ENCODE measurements at places on chromosomes 4 and X. TPM values are rescaled to one million over a fixed set of nuclear protein-coding genes. Genes with fewer than 3 reads are reported as not detected.

The AKAP14 gene
- total RNA-seq = not detected

The ADGRL3 gene
- 68.3 TPM for total RNA-seq

The ARHGAP36 gene
- not detected for total RNA-seq

The ABLIM2 gene
- 2.7 TPM for total RNA-seq

GRCh38 chrX:106898462-106898861, 4.7 kb downstream of the RIPPLY1 start:
- no peak overlapping the region for H3K4me3 ChIP-seq
- H3K4me1 ChIP-seq = peaks cover 4% of the 10 kb centered on the region
- H3K27me3 ChIP-seq = peaks cover 6% of the 10 kb centered on the region
- H3K27ac ChIP-seq = no peak overlapping the region

- no peak for DNase-seq
- H3K4me1 ChIP-seq = peaks cover 2% of the 10 kb centered on the region
- peaks cover 24% of the 10 kb centered on the region for H3K36me3 ChIP-seq
- H3K27ac ChIP-seq = no peak overlapping the region
- no peak overlapping the region for H3K4me3 ChIP-seq
Measured at GRCh38 chr4:67723949-67724348, 23.0 kb upstream of the UBA6 start.

GRCh38 chr4:84279678-84280077, 219.4 kb downstream of the NKX6-1 start:
- H3K4me3 ChIP-seq = no peak overlapping the region
- no peaks in the 10 kb centered on the region for H3K36me3 ChIP-seq
- no peak for DNase-seq
- H3K4me1 ChIP-seq = no peaks in the 10 kb centered on the region
- H3K27me3 ChIP-seq = no peaks in the 10 kb centered on the region
- no peak overlapping the region for H3K27ac ChIP-seq

DNA sequence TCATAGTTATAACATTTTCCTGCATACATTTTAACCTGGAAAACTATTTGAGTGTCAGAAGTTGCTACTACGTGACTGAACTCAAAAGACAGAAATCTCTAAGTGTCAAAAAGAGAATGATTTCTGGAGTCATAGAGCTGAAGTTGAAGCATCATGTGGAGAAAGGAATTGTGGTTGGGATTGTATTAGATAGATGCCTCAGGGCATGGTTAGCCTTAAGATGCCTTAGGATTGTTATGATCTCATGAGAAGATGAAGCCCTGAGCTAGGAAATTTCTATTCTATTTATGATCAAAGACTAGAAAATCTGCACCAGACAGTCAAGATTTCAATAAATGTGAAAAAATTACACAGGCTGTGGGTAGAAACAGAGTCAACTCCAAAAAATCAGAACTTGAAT, 20.2 kb downstream of the EPGN start:
- no peaks in the 10 kb centered on the region for H3K36me3 ChIP-seq
- H3K4me3 ChIP-seq = no peak overlapping the region
- peaks cover 4% of the 10 kb centered on the region for H3K4me1 ChIP-seq
- H3K27me3 ChIP-seq = peaks cover 9% of the 10 kb centered on the region
- no peak for DNase-seq
- no peak overlapping the region for H3K27ac ChIP-seq

Data from mesothelial cell of epicardium (in vitro differentiated cells).